ENCODE measurements at places on chromosomes 16 and 17.

DNA sequence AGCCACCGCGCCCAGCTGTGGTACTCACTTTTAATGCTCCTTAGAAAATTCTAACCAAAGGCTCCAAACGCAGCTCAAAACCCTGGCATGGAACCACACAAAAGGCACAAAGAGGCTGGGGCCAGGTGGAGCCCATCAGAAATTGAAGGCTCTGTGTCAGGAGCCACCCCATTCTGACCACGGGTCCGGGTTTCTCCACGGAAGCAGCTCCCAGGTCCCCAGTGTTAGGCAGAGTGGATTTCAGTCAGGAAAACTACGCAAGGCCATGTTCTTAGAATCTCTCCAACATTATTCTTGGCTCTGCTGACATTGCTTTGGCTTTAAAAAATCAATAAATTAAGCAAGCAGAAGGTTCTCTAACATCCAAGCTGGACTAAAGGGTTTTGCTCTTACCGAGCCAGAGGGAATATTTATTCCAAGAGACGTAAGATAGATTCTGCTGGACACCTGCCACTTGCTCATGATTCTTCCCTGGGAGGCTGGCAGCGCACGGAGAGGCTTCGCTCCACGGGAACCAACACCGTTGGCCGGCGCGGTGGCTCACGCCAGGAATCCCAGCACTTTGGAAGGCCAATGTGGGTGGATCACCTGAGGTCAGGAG is 93.5 kb downstream of the NXN start:
- no peak for DNase-seq

DNA sequence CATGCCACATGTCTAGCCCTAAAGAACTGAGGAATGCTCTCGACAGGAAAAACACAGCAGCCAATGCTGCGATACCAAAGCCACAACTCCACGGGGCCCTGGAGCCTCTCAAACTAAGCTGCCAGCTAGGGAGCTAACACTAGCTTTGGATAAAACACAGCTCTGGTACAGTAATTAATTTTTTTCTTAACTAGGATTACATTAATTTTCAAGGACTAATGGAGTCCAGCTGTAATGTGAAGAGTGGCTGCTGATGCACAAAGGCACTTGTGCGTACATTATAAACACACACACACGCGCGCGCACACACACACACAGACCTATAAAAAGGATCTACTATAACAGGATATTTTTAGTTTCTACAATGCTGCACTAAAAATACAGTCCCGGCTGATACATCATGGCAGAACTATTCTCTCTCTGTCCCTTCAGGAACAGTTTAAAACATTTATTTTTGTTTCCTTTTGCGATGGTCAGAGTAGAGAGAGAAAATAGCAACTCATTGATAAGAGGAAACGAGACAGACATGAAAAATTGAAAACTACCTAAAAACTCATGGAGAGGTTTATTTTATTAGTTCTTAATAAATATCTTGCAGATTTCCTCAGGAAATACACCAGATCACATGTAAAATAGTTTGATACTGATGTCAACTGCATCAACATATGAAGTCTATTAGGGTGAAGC is 88.5 kb downstream of the SMG6 start:
- no peak for DNase-seq

DNA sequence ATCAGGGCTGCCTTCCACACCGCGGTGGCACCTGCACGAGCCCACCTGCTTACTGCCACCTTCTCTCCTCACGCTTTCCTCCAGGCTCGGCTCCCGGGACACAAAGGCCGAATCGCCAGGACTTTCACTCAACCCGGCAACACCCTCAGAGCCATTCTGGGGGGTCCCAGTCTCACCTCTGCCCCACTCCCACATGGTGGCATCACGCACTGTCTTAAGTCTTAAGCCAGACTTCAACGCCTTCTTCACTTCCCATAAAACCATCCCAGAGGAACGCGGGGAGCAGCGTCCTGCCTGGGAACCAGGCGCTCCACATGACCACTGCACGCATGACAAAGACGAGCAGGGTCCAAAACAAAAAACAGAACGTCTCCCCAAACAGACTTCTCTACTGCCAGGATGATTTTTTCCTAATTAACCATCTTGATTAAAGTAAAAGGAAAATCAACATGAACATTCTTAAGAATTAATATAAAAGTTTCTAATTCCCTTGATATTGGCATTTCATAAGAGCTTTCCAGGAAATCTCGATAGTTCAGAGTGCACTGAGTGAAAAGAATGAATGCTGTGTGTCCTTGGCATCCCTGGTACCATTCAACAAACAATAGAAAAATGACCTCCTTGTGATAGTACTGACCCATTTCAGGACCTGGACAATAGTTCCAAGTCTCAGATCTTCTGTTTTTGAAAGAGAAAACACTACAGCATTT is 2.6 kb downstream of the CANT1 start:
- no peak for DNase-seq

GRCh38 chr16:25110387-25110947 is 1.1 kb upstream of the LCMT1 start:
- DNase-seq, result peak; percentile 27

- DNase-seq, result no peak
Observed at GRCh38 chr17:50181144-50181543, 15.3 kb downstream of the SGCA start.

DNA sequence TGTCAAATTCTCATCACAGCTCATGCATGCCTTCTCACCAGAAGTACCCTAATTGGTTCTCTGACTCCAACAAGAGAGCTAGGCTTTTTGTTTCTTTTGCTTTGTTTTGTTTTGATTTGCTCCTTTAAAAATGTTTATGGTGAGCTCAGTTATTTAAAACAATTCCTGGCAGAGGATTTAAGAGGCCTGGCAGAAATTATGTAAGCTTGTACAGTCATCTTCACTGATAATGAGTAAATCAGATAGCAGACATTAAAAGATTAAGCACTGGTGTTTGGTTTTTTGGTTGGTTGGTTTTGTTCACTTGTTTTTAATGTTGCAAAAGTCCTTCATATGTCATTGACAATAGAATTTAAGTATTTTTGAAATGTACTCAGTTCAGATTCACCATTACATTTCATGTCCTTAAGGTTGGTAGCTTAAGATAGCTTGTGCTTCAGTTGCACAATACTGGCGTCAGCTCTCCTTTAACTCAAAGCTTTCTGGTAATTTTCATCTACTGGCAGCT is 378.9 kb downstream of the CDH13 start:
- no peak for DNase-seq

DNA sequence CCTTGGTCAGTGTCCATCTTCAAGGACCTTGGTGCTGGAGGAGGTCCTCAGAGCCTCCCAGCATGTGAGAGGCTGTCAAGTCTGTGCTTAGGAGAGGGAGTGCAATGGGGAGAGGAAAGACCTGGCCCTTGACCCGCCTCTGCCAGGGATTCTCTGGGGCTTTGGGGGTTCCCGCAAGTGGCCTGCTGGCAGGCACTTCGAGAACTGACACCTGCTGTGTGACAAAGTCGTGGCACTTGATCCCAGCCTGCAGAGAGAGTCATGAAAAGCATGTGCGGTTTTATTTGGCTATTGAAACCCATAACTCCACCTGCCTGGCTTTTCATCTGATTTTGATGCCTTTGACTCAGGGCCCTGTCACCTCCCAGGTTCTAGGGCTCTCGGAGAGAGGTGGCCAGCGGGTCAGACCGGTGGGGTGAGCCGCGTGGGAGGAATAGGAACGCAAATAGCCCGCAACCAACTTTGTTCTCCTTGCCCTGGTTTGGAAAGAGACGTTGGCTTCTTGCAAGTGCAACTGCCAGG is 42.8 kb upstream of the GSE1 start:
- DNase-seq, result no peak

DNA sequence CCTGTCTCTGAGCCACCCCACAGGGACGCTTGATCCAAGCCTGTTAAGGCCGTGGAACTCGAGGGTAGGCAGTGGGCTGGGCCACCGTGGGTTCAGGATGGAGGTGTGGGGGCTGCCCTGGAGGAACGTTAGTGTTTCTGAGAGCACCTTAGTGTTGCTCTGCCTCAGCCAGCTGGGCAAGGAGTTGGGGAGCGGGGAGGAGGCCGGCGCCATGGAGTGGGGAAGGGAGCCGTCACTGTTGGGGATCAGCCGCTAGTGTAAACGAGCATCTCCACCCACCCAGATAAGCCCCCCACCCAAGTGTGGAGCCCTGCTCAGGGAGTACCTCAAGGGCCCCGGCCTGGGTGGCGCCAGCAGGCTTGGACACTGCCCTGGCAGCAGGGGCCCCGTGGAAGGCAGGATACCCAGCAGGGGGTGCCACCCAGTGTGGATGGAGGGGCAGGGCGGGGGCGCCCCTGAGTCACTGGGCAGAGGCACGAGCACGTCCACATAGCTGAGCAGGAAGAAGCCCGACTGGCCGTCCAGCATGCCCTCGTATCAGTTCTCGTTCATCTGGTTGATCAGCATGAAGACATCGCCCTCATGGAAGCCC is 98.6 kb downstream of the KPNA2 start:
- DNase-seq, result no peak

- DNase-seq, result no peak
Observed at GRCh38 chr16:83808573-83809014, 816 bp downstream of the HSBP1 start.

DNA sequence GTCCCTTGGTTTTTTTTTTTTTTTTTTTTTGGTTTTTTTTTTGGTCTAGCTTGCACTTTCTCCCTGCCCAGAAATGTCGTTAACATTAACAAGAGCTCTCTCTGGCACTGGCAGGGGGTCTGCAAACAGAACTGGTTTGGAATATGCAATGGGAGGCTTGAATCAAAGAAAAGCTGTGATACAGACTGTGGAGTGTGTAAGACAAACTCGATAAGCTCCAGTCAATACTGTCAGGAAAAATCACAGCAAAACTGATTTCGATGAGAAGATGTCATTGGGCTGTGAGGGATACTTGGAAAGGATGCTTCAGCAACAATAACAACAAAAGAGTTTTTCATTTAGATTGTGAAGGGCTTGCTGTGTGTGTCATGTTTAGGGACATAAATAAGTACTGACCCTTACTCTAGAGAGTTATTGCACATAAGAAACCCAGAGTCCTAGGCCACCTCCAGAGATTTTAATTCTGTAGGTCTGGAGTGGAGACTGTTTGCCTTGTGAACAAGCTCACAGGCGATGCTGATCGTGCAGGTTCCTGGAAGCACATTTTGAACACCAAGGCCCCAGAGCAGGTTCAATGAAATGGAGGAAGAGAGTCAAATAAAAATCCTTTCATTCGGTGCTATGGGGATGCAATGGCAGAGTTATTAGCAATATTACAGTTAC is 470.7 kb upstream of the RBFOX1 start:
- DNase-seq, result no peak

GRCh38 chr16:67928561-67929364 is 2.9 kb downstream of the CTRL start:
- peak; percentile 62 for DNase-seq
